Stimulated activated CD8-positive, alpha-beta memory T cell treated with anti-CD3 and anti-CD28 coated beads, Interleukin-2, amount 100 ng/mL, for 48 hours (primary cell): ENCODE measurements at places on chromosomes 13 and 19.

DNA sequence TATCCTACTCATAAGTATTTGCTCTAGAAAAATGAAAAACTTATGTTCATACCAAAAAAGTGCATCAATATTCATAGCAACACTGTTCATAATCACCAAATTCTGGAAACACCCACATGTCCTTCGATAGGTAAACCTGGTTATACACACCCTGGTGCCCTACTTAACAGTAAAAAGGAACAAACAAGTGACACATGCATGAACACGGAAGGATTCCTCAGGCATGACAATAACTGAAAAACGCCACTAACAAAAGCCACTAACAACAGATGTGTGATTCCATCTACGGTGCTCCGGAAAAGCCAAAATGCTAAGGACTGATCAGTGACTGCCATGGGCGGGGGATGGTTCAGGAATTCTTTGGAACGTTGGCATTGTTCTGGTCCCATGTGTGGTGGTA is 65.5 kb downstream of the STK24 start:
- no peak for DNase-seq

- DNase-seq = peak; percentile 53
These were observed 9.7 kb downstream of the EFNA2 start for GRCh38 chr19:1295169-1296012.

DNA sequence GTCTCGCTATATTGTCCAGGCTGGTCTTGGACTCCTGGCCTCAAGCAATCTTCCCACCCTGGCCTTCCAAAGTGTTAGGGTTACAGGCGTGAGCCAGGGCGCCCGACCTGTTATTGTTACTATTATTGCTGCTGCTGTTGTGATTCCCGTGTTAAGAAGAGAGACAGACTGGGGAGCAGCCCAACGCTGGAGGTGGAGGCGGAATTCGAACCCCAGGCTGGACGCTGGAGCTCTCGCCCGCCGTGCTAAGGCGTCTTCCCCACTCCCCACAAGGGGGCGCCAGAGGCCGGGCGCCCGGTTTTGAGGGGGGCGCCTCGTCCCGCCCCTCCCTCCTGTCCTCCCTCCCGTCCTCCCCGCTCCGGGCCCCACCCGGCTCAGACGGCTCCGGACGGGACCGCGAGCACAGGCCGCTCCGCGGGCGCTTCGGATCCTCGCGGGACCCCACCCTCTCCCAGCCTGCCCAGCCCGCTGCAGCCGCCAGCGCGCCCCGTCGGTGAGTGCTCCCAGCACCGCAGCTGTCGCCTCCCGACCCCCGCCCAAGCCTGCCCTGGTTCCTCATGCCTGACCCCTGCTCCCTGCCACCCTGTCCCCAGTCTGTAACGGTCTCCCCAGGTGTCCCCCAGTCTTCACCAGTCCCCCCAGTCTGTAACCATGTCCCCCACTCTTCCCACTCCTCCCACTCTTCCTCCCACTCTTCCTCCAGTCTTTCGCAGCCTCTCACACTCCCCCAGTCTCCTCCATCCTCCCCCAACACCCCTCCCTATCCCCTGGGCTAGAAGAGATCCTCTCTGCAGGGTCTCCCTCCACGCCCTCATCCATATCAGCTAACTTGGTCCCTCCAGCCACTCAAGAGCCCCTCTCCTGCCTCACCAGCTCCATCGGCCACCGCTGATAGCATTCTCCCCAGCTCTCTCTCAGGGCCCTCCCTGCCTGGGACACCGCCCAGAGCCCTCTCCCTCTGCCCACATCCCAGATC is at the start of gene EHD2:
TSS of gene EHD2 (plus strand) at position 377 of the 976 bp plus-strand sequence. CDS start 3,191 bp downstream, outside the sequence.
- peak; percentile 41 for DNase-seq

DNA sequence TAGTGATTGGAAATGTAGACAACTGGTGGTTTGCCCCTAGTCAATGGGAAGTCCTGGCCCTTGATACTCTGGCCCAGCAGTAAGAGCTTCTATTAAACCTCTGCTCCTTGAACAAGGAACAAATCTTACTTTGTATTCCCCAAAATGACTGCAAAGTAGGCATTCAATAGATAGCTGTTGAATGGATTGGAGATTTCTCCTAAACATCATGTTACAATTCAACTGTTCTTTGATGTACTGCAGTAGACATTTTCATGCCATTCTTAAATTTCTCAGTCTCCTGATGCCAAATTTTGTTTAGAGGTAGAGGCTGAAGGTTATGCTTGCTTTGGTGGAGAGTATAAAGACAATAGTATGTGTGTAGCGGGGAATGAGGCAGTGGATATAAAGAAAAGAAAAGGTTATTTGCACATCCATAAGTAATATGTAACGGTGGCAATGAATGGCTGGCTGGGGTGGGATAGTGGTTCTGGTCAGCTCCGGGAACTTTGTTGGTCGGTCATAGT is 12.8 kb downstream of the MIR17HG start:
- no peak for DNase-seq

- no peak for DNase-seq
These were observed 1533.0 kb downstream of the UQCRFS1 start for GRCh38 chr19:27679905-27680304.

DNA sequence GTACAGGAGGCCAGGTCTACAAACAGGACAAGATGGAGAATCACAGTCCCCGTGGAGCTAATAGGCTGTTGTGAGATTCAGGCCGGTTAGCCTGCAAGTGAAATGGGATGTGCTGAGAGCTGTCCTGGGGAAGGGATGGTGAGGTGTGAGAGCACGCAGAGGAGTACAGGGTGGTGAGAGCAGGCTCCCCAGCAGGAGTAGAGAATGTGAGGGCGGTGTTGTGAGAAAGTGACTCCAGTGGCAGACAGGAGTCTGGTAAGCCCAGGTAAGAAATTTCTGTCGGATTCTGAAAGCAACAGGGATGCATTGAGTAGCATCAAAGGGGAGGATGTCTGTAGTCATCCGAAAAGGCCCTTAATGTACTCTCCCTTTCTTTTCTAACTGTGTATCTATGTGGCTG is 50.7 kb upstream of the GPR183 start:
- no peak for DNase-seq

DNA sequence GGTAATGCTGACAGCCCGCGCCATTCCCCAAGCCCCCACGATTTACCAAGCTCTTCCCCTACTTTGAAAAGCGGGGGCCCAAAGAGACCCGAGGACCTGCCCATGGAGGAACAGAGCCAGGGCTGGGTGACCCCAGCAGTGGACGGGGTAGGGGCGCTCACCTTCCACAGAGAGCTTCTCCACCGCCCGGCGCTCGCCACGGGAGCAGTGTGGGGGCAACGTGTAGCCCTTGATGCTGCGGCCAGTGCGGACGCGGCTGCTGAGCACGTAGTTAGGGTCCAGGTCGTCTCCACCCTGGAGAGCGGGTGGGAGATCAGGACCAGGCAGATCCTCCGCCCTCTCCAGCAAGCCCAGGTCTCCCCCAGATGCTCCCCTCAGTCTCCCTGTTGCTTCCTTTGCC is 7.4 kb downstream of the CKM start:
- no peak for DNase-seq

GRCh38 chr13:109274188-109274821 is 512.1 kb downstream of the IRS2 start:
- no peak for DNase-seq

- no peak for DNase-seq
These were observed 60.7 kb upstream of the MCF2L start for GRCh38 chr13:112908342-112908741.

- DNase-seq = no peak
These were observed 69.8 kb upstream of the RGCC start for GRCh38 chr13:41387576-41387975.

- no peak for DNase-seq
These were observed 416.4 kb downstream of the ITGBL1 start for GRCh38 chr13:101868585-101869469.

- DNase-seq = no peak
These were observed 9.5 kb upstream of the AMER2 start for GRCh38 chr13:25181597-25181996.

DNA sequence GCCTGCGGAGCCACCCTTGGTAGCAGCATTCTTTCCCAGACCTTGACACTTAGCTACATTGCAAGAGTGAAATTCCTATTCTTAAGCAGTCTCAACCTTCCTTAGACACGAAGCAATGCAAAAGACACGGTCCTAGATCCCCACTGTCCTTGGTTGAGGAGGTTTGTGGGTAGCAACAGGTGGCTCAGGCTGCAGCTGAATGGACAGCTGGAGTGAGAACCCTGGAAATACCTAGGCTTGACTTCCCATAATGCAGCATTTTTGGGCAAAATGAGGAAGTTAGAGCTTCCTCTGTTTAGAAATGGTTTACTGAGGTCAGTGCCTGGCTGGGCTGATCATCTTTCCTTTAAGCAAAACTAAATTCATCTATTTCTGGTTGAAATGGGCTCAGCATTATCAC is 296.6 kb downstream of the RFC3 start:
- DNase-seq = no peak

GRCh38 chr19:38685666-38686529 is 38.4 kb downstream of the ACTN4 start:
- DNase-seq = no peak

DNA sequence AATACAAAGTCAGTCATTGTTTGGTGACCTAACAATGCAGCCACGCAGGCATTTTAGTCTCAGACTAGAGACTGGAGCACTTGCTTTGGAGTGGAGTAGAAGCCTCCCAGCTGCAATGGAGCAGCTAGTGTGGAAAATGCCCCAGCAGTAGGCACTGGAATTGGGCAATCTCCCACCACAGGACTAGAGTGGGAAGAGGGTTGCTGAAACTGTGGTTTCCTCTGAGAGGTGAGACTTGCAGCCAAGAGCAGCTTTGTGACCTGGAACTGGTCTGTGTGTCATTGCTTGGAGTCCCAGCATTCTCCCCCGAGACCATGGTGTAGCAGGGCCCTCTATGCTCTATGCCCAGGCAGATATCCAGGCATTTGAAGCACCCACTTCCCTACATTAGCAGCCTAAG is 556.3 kb downstream of the UQCRFS1 start:
- no peak for DNase-seq

GRCh38 chr13:72864142-72865011 is 82.4 kb downstream of the PIBF1 start:
- DNase-seq = no peak

- no peak for DNase-seq
These were observed 22.8 kb downstream of the SYDE1 start for GRCh38 chr19:15129856-15130585.

DNA sequence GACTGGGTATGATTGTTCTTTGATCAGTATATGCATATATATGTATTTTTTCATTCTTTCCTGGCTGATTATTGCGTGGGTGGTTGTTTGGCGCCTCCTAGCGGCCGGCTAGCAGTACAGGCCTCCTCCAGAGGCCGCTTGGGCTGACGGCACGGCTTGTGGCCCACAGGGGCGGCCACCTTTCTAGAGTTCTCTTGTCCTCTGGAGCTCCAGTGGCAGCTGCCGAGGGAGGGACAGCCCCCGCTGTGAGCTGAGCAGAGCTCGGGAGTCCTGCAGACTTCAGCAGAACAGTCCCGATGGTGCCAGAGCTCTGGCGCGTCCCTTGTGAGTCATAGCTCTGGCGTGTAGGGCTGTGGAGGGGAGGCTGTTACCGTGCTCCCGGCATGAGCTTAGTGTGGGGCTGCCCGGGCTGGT is 22.5 kb upstream of the ZNF429 start:
- peak; percentile 39 for DNase-seq

DNA sequence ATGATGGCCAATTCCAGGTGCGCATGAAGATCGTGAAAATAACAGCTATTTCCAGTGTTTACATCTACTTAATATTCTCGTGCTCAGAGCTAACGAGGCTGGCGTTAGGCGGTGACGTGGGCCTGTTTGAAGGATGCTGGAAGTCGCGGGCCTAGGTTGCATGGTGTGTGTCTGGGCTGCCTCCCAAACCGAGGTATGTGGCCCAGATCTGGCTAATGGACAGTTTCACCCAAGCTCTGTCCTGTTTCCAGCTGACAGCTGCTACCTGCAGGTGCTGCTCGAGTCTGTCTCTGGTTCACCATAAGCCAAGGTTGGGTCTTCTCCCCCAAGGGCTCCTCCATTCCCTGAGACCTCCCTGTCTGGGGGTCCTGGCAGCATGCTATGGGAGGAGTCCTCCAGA is 40.5 kb upstream of the KCTD15 start:
- DNase-seq = no peak

- no peak for DNase-seq
These were observed 1145.6 kb upstream of the MIR17HG start for GRCh38 chr13:90201676-90202460.

DNA sequence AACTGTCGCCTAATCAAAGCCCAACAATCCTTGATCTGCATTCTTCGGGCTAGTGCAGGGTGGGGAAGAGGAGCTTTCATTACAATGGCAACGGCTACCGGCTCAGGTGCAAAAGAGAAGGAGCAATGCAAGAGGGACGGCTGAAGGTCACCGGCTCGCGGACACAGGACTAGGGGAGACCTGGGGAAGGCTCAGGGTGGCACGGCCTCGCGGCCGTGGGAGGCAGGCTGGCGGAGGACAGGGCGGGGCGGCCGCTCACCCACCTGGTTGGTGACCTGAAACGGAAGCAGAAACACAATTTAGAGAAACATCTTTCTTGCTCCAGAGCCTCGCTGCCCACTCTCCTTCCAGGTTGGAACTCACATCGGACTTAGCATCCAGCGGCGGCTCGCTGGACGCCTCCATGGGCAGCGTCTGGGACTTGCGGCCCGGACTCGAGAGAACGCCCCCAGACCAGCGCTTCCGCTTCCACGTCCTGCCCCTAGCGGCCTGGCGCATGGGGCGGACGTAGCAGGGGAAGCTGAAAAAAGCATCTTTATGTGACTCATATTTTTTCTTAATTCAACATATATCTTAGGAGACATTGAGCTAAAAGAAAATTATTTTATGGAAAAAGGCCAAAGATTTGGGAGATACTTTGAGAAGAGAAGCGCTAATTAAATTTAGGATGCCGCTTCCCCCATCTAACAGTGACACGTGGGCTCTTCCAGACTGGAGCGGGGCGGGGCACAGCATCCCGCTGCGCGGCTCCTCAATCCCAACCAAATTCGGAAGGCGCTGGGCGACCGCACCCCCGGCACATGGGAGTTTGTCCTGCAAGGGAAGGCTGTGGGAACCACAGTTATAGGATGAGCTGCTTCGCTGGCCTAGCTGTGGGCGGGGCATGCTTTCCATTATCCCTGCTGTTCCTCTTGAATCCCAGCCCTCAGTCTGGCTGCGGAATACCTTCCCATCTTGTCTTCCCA is at the start of gene COMMD6:
TSS of gene COMMD6 (minus strand) at position 441 of the 965 bp plus-strand sequence. CDS start at position 405, 36 bp downstream.
- DNase-seq = peak; percentile 60

- no peak for DNase-seq
These were observed 42.6 kb downstream of the MRPL57 start for GRCh38 chr13:21219036-21219381.

GRCh38 chr19:42529248-42529764 is 1.0 kb upstream of the CEACAM1 start:
- peak; percentile 49 for DNase-seq
